Activated CD4-positive, CD25-positive, alpha-beta regulatory T cell treated with anti-CD3 and anti-CD28 coated beads, Interleukin-2, amount 50 U/mL, for 24 hours (primary cell): ENCODE measurements at places on chromosomes 4 and X.
A peak's percentile ranks its signal among the peaks of the same experiment; 100 is the strongest.

- no peak for ATAC-seq
These were observed 151.0 kb downstream of the C4orf33 start for GRCh38 chr4:129246910-129247461.

DNA sequence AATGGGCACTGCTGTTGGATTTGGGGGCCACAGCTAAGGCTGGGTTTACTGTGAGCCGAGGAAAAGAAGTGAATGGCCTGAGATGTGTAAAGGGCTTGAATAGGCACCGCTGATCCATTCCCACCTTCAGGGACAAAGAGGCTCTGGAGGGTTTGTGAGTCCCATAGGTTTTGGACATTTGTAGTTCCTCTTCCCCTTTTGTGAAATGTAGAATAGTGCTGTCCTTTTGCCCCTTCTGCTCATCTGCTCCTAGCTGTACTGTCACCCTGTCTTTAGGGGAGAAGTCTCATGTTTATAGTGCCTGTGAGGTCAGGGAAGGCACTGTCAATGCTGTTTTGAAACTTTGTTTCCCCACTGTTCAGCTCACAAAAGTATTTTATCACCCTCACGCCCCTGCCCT lies 26.4 kb upstream of the CLCN4 start:
- ATAC-seq: no peak

- no peak for ATAC-seq
These were observed 167.9 kb downstream of the PRDM5 start for GRCh38 chr4:120754590-120754989.

DNA sequence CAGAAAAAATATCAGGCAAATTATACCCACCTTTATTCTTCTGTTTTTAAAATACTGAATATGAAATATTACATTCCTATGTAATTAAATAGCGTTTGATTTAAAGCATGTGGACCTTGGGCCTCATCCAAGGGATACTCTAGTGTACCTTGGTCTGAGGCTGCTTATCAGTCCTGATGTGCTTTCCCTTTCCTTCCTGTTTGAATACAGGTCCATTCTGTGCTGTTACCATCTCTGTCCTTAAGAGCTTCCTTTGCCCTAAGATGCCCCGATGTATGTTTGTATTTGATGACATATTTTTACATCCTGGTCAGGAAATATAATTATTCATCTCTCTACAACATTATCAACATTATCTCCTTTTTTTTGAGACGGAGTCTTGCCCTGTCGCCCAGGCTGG lies 24.1 kb downstream of the FAT4 start:
- no peak for ATAC-seq

GRCh38 chr4:138775890-138776289 lies 239.7 kb upstream of the NOCT start:
- no peak for ATAC-seq

DNA sequence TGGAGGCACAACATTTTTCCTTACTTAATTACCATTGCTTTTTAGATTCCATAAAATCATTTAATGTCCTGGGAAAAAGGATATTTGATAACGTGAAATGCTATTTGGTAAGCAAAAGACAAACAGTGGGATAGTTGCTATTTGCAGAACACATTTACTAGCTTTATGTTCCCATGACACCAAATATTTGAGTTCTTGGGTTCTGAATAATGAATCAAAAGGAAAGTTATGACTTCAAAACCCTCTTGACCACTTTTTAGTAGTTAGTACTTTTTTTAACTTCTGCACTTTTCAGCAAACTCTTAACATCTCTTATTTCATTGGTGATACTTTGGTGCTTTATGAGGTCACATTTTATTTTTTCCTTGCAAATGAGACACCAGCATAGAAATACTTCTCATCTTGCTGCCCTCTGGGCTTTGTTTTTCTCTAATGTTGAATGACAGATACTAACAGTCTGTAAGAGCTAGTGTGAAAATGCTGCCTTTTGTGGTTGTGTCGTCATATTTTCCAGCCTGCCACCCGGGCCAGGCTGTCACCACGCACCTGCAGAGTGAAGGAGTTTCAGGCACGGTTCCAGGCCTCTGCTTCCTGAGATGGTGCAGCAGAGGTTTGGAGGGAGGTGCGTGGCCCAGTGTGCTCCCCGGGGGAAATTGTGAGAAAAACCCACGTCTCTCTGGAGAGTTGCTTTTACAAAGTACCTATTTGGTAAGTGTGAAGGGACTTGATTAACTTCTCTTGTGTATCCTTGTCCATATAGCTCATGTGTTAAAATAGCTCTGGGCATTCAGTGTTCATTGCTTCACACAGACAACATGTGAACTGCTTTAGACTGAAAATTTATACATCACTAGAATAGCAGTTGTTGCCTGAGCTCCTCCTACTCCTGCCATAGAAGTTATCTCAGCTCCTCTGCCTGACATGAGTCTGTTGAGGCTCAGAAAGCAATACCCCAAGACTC lies 34.7 kb downstream of the MSL3 start:
- ATAC-seq: peak; percentile 93

DNA sequence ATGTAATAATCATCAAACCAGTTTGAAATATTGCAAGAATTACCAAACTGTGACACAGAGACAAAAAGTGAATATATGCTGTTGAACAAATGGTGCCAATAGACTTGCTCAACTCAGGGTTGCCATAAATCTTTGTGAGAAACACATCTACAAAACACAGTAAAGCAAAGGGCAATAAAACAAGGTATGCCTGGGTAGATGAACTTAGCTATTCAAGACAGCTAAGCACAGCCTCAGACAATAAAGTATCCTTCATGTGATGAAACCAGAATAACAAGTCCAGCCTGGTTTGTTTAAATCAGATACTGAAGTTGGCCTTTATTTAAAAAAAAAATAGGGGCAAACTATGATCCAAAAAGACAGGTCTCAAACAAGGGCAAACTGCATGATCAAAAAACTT lies 19.2 kb downstream of the LAMTOR3 start:
- ATAC-seq: no peak

GRCh38 chrX:37796805-37797204 lies 16.9 kb downstream of the CYBB start:
- ATAC-seq: no peak

- no peak for ATAC-seq
These were observed 260.1 kb upstream of the EDNRA start for GRCh38 chr4:147220833-147221232.

DNA sequence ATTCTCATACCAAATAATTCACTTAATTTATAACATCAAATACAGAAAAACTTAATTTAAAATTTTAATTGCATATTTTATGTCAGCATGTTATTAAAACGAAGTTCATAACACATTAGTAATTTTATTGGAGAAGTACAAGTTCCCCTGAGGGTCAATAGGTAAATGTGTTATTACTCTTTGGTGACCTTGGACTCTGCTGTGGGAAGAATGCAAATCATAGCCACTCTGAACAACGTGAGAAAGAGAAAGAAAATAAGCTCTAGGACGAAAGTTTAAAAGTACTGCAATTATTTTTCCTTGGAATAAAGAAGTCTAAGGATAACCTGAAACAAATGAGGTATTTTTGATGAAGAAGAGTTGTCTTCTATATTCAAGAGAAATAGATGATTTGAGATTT lies 115.2 kb downstream of the IL1RAPL2 start:
- no peak for ATAC-seq

- no peak for ATAC-seq
These were observed 49.5 kb upstream of the ADRA2C start for GRCh38 chr4:3716631-3717235.

DNA sequence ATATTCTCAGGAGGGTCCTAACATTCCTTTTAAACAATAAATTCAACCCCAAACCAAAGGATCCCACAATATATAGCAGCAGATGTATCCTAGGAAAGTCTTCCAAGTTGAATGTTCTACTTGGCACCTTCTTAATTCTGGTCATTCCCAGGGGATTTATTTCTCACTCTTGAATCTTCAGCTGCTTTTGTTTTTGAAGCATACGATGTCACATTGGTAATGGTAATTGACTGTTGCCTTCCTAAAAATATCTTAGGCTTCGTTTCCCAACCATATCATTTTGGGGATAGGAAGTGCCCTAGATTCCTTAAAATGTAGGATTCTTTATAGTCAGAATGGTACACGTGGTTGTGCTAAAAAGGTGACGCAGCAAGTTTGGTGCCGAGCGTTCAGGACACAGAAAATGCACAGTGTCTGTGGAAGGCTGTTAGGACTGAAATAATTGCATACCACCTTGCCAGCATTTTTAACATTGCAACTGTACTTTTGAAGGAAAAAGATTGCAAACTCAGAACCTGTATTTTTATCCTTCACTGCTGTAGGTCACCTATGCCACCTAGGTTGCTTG lies 8.1 kb downstream of the SNX25 start:
- ATAC-seq: no peak

- ATAC-seq: no peak
These were observed 17.1 kb upstream of the MAN2B2 start for GRCh38 chr4:6557856-6558255.

GRCh38 chrX:139200346-139200745 lies 330.2 kb upstream of the F9 start:
- ATAC-seq: no peak

- ATAC-seq: no peak
These were observed 552 bp downstream of the ADH5 start for GRCh38 chr4:99088023-99088449.

DNA sequence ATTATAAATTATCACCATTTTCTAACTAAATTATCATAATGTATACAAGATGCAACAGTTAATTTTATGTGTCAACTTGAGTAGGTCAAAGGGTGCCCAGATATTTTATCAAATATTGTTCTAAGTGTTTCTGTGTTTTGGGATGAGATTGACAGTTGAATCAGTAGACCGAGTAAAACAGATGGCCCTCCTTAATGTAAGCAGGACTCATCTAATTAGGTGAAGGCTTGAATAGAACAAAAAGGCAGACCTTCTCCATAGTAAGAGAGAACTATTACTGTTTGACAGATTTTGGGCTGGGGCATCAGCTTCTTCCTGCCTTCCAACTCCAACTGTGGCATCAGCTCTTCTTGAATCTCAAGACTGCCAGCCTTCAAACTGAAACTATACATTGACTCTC lies 185.8 kb downstream of the TRAM1L1 start:
- ATAC-seq: no peak

GRCh38 chr4:26490111-26490959 lies at the start of gene CCKAR:
Gene CCKAR, minus strand, starts transcription at chr4:26490484. Its CDS starts 217 bp downstream, at chr4:26490267.
- no peak for ATAC-seq

DNA sequence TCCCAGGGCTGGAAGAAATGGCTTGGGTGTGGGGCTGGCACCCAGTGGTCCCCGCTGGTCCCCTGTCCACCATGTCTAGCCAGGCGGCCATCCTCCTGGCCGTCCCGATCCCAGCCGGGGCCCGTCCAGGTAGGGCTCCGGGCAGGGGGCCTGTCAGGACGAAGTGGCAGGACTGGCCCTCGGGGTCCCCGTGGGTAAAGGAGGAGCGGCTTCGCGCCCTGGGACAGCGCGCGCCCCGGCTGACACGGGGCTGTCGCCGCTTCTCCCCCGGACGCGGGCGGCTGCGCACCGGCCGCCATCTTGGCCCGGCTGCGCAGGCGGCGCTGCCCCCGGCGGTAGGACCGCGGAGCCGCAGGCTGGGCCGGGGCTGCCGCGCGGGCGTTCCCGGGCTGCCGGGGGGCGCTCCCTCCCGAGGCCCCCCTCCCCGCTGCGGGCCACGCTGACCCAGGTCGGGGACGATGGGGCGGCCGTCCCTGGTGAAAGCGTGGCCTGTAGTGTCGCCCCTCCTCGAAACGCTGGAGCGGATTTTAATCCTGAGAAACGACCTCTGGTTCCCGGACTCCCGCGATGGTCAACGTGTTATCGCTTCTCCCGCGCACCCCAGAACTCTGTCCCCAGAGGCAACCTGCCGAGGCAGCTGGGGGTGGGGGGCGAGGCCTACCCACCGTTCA lies 60.4 kb upstream of the BCOR start:
- ATAC-seq: peak; percentile 59

DNA sequence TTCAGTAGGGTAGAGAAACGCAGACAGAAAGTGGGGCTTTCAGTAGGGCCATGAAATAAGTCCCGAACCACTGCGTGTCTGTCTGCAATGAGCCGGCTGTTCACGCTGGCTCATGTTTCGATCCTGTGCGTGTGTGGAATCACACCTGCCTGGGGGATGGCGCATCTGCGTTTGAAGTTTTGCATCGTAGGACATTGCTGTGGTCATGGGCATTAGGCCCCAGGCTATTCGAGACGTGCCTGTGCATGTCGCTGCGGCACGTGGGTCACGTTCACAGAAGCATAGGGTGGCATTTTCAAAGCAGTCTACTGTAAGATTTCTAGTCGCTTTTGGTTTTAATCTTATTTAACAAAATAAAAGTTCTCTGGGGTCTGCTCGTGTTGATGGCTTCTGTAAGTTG lies 25.5 kb upstream of the HGFAC start:
- no peak for ATAC-seq

DNA sequence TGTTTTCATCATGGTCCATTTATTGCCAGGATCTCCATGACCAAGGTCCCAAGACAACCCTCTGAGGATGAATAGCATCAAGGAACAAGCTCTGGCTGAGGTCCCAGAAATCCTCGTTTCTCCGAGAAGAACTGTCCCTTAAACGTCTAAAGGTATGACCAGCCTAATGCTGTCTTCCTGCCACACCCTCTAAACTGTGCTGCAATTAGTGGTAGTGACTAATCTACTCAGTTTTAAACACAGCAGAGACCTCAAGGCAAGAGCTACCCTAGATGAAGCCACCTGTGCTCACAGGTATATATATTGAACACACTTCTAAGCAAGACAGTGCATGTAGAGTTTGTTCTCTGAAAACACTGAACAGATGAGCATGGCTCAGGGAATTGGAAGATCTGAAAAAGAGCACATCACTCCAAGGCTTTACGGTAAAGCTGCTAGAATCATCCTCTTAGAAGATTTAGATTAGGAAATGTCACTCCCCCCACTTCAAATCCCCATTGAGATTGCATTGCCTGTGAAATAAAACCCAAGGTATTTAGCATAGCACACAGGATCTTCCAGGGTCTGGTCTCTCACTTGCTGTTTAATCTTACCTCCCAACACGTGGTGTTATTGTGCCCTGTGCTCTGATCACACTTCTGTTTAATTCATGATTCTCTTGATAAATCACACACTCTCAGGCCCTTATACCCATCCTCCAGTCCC lies 173.9 kb upstream of the VCX3A start:
- ATAC-seq: no peak

DNA sequence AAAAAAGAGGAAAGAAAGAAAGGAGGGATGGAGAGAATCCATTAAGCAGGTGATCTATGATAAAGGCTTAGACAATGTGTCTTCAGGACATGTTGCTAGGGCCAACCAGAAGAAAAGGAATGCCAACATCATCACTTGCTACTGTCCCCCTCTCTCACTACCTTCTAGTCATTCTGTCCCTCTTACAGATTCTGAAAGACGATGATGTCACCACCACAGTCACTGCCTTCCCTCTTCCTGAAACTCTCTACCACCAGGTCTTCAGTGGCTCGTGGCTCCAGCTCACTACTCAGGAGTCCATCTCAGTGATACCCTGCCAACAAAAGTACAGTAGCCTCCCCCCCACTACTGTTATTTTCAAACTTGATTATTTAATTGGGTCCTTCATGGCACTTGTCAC lies 64.0 kb downstream of the KCNIP4 start:
- ATAC-seq: no peak
